RWPE2 (cell line): ENCODE measurements at places on chromosomes 2 and 18.

- DNase-seq: no peak
These were observed 359.2 kb downstream of the TGIF1 start for GRCh38 chr18:3808985-3809780.

DNA sequence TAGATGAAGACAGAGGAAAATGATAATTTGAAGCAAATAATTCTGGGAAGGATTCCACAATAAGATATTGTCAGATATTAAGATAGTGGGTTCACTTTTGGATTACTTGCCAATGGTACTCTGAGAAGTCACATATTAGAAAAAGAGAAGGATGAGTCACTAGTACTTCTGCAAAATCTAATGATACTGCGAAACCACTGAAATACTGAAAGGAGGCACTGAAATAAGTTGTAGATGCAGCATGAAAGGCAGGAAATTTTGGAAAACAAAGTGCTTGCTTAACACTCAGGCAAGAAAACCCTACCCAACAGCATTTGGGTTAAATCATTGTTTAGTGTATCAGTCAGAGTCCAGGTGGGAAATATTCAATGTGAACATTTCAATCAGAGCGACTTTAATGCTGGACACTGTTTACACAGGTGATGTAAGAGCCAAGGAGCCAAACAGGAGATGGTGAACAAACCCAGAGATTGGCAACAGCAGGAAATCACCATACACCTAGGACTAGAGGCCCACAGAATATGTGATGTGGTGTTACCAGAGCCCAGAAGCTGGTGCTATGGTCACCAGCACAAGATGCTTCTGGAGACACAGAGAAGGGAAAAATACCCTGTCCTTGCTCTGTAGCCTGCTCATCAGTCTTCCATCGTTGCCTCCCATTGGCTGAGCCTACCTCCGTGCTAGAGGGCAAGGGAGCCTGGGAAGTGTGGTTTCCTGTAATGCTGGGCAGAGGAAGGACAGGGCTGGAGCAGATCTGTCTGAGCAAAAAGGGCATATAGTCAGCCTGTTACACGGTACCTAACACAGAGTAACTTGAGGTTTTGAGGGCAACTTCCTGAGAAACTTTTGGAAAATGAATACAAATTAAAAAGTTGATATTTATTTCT is 204.7 kb upstream of the ITGA4 start:
- DNase-seq: no peak

GRCh38 chr2:17792515-17792914 is 23.7 kb upstream of the MSGN1 start:
- no peak for DNase-seq

DNA sequence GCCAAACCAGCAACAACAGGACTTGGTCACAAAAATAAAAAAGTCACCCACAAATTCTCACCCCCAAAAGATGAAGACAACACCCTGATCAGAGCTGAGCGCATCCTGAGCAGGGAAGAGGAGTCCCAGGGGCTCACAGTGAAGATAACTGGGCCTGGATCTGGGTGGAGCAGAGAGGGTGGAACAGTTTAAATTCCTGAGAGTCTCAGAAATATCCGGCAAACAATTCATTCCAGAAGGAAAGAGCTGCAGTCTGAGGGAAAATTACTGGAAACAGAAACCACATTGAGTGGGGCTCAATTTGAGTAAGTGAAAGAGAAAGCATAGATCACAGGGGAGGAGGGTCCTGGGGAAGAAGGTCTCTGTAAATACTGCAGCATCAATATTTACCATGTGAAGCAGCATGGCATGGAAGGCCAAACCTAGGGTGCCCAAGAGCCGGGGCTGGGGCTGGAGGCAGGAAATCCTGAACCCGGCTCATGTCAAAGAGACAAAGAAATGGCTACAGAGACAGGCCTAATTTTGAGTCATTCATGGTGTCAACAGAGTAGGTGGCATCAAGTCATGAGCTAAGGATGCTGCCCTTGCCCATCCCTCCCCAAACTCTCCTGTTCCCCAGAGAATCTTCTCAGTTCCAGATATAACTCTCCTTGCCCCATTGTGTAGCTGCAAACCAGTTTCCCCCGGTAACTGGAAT is 61.4 kb upstream of the ZBTB7C start:
- no peak for DNase-seq

DNA sequence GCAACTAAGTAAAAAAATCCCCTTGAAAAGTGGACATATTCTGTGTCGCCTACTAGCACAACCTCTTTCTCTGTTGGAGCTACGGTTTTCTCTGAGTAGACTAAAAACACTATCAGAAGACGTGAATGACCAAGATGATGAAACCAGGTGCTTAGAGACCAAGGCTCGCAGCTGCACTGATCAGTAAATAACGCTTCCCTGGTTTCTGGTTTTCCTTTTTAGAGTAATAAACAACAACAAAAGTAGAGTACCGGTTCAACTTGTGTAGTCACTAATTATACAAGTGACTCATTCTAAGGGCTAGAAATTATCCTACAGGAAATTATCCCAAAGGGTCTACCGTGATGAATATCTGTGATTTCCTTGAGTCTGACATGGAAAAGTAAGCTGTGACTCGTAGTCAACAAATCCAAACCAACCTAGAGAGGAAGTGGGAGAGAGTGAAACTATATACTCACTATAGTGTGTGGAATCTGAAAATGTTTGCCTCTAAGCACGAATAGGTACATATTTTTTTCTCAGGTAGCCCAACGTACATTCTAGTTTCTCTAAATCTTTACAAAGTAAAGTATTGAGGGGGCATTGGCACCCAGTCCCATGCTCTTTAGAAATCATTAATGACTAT is 17.8 kb downstream of the RASGRP3 start:
- DNase-seq: no peak

- DNase-seq: no peak
These were observed 206.0 kb downstream of the NCK2 start for GRCh38 chr2:105950521-105951383.

- DNase-seq: no peak
These were observed 484.8 kb upstream of the ID2 start for GRCh38 chr2:8197101-8197500.

- DNase-seq: no peak
These were observed 131.3 kb downstream of the MAP4K4 start for GRCh38 chr2:101828673-101829334.

DNA sequence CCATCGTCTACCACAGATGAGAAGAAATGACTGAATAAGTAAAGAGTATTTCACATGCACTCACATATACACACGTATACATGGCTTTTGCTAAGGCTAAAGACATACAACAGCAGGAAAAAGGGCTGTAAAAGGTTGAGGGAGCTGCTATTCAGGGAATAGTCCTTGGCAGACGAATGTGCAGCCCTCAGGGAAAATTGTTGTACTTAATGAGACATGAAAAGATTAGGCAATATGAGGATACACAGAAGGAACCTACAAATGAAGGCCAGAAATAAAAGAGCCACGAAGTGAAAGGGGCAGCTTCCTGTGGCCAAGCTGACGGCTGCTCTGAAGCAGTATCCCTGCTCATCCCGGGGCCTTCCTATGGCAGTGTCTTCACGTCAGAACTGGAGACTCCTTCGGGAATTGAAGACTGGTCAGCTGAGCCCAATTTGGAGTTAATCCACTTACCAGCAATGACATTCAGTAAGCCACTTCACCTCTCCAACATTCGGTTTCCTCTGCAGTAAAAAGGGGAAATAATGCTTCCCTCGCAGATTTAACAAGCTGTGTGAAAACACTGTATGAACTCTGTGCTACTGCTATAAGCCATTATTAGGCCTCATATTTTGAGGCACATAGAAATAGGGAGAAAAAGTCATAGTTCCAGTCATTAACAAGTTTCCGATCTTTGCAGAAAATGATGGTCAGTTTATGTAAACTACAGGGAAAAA is 221.8 kb downstream of the STK39 start:
- DNase-seq: no peak

- no peak for DNase-seq
These were observed 4.7 kb upstream of the KRCC1 start for GRCh38 chr2:88059979-88060906.

DNA sequence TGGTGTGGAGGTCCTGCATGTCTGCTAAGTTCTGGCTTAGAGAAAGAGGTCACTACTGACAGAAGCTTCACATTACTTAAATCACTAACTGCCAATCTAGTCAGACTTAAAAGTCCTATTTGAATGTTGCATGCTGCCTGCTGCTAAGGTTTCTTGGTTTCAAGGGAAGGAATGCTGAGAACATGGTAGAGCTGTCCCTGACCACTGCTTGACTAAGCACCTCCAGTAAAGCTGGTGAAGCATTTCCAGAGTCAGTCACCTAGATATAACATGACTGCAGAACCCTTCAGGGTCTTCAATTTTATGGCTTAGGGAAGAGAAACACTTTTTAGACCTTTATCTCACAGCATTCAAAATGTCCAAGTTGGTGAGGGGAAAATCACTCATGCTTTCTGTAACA is 2178.3 kb upstream of the PIK3C3 start:
- no peak for DNase-seq

- no peak for DNase-seq
These were observed 169.1 kb upstream of the THUMPD2 start for GRCh38 chr2:39948016-39948719.

DNA sequence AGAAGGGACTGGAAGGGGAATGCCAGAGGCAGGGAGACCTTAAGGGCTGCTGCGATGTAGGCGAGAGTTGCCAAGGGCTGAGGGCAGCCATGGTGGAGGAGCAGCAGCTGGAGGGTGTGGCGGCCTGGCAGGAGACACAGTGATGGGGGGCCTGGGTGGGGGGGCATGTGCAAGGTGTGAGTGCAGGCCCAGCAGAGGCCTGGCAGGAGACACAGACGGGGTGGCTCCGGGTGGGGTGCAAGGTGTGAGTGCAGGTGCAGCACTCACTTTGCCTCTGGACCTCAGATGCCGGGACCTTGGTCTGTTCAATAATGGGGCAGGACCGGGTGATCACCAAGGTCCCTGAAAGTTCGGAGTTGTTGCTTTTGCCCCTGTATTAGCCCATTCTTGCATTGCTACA is 76.2 kb upstream of the ODC1 start:
- peak; percentile 41 for DNase-seq

DNA sequence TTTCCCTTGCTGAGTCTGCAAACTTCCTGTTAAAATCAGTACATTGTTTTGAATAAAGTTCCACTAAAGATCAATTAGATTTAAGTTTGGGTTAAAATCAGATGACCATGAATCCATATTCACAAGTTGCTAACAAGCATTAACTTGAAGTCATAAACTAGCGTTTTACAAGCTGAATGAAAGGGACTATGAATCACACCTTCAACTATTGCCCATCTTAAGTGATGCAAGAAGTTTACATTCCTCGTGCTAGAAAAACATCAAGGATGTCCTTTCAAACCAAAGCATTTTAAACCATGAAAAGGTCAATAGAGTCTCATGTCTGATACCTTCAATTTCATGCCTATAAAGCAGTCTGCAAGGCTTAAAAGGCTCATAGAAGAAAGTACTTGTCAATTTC is 257.2 kb upstream of the SYT4 start:
- DNase-seq: no peak

- DNase-seq: no peak
These were observed 14.8 kb downstream of the MOGAT1 start for GRCh38 chr2:222686086-222686750.

DNA sequence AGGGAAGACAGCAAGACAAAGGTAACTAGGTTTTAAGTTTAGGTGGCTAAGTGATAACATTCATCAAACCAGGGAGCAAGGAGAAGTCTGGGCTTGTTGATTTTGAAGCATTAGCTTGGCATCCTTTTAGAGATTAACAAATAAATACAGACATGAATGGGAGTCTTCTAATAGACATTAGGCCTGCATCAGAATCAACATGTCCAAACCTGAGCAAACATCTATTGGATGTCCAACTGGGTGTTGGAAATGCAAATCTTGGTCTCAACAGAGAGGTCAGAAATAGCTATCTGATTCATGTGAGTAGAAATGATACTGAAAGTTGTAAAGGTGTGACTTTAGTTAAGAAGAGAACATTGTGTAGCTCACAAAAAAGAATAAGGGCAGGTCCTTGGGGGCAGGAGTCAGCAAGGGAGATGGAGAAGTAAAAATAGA is 85.5 kb upstream of the RND3 start:
- DNase-seq: no peak
